Caco-2 (cell line): ENCODE measurements at places on chromosomes 1 and 21. TPM values are rescaled to one million over a fixed set of nuclear protein-coding genes. Genes with fewer than 3 reads are reported as not detected.

The MATN1 gene
- not detected in 2 replicates for total RNA-seq

The SELENBP1 gene
- total RNA-seq, result 18.5 and 18.7 TPM in 2 replicates

The PRELP gene
- not detected in 2 replicates for total RNA-seq

DNA sequence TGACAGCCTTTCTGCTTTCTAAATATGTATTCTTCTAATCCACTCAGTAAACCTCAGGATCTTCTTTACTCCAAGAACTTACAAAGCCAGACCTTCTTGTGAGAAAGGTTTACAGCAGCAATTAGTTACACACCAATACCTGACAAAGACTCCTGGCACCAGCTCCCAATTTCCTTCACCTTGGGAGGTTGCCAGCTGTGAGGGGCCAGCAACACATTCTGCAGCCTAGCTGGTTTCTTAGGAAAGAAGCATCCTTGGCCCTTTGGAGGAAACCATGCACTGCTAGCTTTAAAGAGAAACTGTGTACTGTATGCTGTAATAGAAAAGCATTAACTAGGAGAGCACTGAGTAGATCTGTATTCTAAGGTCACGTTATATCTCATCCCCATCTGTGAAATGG lies 10.8 kb downstream of the FYB2 start:
- no peak overlapping the region for H3K27ac ChIP-seq
- H3K36me3 ChIP-seq, result no peaks in the 10 kb centered on the region
- no peak for DNase-seq
- H3K27me3 ChIP-seq, result no peaks in the 10 kb centered on the region
- peaks cover 34% of the 10 kb centered on the region for H3K4me1 ChIP-seq

The MRPS6 gene
- 102 and 104 TPM in 2 replicates for total RNA-seq

The KCNJ10 gene
- total RNA-seq, result 0.58 and 0.68 TPM in 2 replicates

- no peaks in the 10 kb centered on the region for H3K36me3 ChIP-seq
- no peaks in the 10 kb centered on the region for H3K27me3 ChIP-seq
- no peak overlapping the region for H3K4me3 ChIP-seq
- DNase-seq, result no peak
These were observed 22.2 kb downstream of the KCNN3 start for GRCh38 chr1:154847891-154848290.
